T-helper 17 cell (primary cell): ENCODE measurements at places on chromosomes 6 and 20.

DNA sequence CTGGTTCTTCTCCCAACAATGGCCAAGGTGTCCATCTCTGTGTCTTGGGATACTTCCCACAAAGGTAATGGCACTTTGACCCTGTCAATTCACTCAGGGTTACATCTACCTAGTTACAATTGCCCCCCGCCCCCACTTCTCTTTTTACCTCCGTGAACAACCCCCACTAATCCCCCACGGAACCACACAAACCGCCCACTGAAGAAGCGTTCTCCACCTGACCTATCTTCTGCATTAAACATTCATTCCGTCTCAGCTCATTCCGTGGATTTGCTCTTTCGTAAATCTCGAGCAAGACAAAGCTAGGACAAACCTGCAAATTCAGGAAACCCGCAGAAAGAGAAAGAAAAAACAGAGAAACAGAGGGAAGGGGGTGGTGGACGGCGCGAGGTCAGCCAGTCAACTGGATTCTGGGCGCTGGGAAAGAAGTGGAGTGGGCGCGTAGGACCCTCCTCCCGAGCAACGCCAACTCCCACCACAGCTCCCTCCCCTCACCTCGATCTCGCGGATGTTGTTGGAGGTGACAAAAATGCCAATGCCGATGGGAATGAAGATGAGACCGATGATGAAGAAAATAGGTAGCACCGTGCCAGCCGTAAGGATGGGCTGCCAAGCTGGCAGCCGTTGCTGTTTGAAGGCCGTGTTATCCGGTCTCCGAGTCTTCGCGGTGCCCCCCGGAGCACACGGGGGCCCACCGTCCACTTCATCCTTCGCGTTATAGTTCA is 523 bp downstream of the TMEM30A start:
- DNase-seq: no peak

DNA sequence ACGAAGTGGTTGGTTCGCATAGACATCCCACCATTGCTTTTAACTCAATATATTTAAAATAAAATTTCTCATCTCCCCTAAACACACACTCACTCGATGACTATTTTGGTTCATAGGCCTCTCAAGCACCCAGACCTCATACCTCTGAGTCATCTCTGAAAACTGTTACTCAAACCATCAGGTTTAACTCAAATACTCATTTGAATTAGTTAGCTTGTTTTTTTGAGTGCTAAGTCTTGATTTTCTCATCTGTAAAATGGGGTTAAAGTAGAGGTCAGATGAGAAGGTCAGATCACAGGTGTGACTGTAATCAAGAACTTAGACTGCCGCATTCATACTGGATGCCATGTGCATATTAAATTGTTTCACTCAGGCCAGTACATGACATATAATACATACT is 243.9 kb upstream of the TENT5A start:
- no peak for DNase-seq

GRCh38 chr6:155882527-155883333 is 427.1 kb upstream of the NOX3 start:
- DNase-seq: no peak

DNA sequence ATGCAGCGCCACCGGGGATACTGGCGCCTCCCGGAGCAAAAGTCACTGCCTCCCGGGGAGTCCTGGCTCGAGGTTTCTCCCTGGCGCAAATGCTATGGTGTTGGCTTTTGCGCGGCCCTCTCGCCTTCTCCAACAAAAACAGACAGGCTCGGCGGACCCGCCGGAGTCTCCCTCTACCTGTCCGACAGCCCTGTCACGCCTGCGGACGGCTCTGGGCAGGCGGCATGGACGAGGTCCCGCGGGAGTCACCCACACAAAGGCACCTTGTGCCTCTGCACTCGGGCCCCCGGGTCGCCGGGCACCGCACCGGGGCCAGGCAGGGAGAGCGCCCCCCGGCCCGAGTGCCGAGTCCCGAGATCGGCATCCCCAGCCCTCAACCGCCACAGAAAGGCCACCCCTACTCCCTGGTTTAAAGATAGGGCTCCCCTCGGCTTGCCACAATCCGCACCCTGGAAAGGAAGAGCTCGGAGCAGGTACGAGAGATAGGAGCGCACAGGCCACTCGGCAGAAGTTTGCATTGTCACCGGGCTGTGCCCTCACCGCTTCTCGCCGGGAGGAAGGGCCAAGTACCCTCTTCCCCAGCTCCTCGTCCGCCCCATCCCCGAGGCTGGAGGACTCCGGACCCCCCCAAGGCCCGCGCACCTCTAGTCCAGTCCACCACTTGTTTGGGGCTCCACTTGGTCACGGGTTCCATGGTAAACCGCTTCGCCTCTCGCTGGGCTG is 903 bp downstream of the CNKSR3 start:
- no peak for DNase-seq

DNA sequence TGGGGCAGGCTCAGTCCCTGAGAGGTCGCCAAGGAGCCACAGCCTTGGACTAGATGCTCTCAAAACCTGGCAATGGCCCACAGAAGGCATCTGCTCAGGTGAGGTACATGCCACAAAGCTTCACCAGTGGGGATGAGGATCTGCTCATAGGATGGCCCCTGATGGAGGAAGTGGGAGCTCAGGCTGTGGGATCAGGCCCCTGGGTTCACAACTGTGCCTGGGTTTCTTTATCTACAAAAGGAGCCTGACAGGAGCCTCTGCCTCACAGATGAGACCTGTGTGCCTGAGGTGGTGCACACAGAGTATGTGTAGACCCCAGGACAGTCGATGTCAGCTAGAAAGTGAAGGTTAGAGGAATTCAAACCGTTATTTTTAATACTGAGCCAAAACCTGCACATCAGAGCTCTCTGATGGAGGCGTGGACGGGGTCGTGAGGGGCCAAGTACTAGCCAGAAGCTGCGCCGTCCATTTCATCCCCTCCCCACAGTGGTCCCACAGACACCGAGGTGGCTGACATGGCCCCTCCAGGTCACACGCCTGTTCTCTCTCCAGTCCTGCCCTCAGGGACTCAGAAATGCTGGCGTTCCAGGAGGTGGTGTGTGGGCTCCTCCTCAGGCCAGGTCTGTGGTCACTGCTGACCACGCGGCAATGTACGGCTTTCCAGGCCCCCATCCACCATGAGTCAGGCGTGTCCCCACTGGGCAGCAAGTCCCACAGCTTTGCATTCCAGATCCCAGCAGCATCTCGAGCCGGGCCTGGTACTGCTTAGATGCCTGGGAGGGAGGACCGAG is 33.3 kb downstream of the NTSR1 start:
- no peak for DNase-seq

DNA sequence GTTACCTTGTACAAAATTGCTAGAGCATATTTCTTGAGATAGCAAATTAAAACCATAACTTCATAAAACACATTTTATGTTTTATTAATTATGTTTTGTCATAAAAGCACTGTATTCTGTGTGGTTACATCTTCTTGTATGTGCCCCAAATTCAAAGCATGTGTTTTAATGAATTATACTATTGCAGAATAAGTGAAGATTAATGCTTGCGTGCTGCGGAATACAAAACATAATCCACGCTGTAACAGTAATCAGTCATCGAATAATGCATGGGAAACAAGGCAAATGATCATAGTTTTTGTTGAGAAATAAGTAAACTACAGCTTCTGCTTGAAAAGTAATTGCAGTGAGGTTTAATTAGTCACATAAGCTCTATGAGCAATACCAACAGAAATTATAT is 459.2 kb upstream of the SOX4 start:
- DNase-seq: no peak

- no peak for DNase-seq
These were observed 53.7 kb downstream of the PPP1R16B start for GRCh38 chr20:38859070-38859690.

- DNase-seq: no peak
These were observed 17.4 kb downstream of the RSPH4A start for GRCh38 chr6:116633685-116634084.

GRCh38 chr6:28856620-28857005 is 67.2 kb downstream of the TRIM27 start:
- no peak for DNase-seq

DNA sequence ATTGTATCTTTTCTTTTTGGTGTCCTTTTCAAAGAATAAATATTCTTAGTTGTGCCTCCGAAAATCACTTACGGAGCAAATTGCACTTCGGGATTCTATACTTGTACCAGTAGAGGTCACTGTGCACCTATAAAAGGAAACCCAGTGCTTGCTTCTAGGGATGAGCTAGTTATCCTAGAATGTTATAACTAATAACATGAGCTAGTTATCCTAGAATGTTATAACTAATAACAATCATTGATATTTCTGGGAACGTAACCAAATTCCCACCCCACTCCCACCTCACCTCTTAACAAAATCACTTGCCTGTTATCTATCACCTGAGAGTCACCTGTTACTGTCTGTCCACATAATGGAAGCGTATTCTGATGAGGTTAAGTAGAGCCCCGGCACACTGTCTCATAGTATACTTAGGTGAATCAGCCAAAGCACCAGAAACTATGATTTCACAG is 126.9 kb upstream of the TIAM2 start:
- DNase-seq: no peak

GRCh38 chr6:95593025-95593424 is 15.7 kb downstream of the MANEA start:
- DNase-seq: no peak

DNA sequence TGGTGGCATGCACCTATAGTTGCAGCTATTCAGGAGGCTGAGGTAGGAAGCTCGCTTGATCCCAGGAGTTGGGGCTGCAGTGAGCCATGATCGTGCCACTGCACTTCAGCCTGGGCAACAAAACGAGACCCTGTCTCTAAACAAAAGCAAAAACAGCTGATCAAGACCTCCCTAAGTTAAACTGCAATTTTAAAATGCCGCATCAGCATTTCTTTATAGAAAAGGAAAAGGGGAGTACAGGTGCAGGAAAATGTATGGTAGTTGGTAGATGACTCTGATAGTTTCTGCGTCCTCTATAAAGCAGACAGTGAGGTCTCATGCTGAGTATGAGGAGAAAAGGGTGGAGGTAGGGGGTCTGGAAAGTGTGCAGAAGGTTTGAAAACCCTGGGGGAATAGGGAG is 8.9 kb upstream of the TBCC start:
- no peak for DNase-seq

DNA sequence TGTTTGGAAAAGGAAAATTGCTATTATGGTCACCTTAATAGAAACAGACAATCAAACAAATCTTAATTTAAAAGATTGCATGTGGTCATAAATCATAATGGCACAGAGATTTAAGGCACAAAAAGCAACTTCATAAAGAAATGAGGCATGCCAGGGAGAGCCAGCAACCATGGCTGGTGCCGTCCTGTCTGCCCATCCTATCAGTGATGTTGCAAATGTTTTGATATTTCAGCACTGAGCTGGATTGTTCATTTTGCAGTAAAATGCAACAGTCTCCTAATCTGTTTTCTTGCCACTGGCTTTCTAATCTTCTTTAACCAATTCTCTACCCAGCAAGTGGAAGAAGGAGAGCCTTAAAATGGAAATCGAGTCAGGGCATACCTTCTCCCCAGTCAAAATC is 249.8 kb downstream of the SAMD5 start:
- no peak for DNase-seq

DNA sequence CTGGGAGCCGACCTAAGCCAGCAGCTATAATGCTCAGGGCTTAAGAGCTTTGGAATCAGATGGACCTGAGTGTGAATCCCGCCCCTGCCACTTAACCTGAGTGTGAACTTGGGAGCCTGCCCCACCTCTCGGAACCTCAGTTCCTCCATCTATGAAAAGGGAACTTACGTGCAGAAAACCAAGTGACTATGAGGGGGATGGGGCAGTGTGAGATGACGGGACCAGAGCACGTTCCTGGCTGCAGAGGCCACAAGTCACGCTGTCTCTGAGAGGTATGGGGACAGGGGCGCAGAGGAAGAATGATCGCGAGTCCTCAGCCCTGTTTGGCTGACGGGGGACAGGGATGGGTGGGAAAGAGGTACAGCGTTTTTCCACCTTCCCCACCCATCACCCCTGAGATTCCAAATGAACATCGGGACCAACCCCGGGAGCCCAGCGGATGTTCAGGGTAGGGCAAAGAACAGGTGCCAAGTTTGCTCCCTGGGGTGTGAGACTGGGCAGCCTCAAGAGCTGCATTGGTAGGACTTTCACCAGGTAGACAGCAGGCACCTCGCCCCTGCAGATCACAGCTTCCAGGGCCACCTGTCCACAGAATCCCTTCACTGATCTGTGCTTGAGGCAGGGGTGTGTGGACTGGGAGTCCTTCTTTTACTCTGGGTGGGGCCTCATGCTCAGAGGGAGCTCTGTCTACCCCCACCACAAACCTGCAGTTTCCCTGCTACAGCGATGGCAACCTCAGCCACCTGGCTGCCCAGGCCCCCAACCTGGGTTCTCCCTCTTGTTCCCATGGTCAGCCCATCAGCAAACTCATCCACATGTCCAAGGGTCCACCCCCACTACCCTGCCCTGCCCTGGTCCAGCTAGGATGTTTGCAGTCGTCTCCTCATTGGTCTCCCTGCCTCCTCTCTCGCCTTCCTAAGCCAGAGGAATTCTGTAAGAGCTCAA is 85.8 kb downstream of the CEBPB start:
- no peak for DNase-seq

GRCh38 chr6:164756142-164756541 is 553.3 kb downstream of the C6orf118 start:
- DNase-seq: no peak

DNA sequence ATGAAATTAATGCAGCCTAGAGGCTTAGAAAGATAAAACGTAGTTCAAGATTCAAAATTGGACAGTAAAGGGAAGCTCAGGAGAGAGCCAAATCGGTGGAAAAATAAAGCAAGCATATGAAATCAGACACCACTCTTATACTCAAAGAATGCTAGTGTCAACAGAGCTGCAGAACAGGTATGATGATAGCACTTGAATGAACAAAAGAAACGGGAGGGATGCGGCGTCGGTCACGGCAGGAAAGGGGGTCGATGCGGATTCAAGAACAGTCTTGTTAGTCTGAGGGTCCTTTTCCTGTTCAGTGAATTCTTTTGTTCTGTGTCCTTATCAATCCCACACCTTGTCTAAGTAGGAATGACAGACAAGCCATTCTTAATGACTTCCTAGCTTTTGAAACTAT is 114.4 kb downstream of the FOXC1 start:
- no peak for DNase-seq

DNA sequence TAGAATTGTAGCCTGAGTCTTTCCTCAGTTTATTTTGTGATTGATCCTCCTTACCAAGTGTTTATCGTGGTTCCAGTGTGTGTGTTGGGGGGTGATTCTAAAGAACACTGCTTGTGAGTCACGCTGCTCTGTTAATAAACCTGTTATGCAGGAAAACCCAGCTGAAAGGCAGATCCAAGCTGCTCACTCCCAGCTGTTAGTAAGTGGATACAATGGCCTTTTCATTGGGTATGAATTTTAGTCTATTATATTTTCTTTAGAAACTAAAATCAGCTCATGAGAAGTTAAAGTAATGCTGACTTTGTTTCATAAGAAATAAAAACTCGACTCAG is 12.2 kb upstream of the DSTN start:
- DNase-seq: no peak

DNA sequence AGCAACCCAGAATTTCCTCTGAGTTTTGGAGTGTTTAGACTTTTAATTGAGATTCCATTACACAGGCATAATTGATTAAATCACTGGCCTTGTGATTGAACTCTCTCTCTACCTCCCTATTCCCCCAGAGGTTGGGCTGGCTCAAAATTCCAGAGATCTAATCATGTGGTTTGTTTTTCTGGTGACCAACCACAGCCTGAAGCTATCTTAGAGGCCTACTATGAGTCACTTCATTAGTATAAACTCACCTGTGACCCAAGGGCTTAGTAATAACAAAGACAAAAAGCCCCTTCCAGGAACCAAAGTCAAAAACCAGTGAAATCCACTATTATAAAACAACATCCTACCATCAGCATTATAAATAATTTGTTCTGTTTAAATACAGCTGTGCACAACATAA is 992.5 kb upstream of the CITED2 start:
- DNase-seq: no peak

- DNase-seq: no peak
These were observed 37.7 kb downstream of the FOXO3 start for GRCh38 chr6:108598305-108598863.

GRCh38 chr6:157666729-157667128 is 156.3 kb upstream of the SNX9 start:
- no peak for DNase-seq
